ENCODE measurements at places on chromosomes 1 and 21. TPM values are rescaled to one million over a fixed set of nuclear protein-coding genes. Genes with fewer than 3 reads are reported as not detected.

DNA sequence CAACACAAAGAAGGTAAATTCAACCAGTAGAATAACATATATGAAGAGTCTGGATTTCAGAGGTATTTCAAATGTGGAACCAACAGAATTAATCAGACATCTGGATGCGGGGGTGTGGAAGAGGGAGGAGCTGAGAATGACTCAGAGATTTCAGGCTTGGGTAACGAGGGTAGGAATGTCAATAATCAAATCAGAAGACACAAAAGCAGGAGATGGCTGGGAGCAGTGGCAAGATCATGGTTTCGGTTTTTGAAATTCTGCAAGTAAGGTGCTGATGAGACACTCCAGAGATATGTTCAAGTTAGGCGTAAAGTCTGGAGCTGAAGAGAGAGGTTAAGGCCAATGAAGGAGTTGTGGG, 64.0 kb downstream of the PLPPR5 start:
- peak; percentile 71 for DNase-seq

- DNase-seq = peak; percentile 0
These were observed 882.9 kb upstream of the B3GALT2 start for GRCh38 chr1:194069168-194069830.

- peak; percentile 10 for DNase-seq
These were observed 1.9 kb downstream of the ITPKB start for GRCh38 chr1:226736908-226737818.

DNA sequence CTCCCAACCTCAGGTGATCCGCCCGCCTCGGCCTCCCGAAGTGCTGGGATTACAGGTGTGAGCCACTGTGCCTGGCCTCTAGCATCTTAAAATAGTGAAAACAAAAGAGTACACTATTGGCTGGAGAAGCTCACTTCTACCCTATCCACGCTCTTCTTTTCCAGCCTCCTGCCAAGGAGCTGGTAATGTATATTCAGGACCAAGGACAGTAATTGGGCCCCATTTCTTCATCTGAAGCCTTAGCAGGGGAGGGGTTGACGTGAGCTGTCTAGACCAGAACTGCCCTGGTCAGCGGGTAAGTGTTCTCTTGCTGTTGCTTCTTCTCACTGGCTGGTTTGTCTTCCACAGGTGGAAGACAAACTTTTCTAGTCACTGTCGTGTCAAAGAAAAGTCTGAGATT, 70.2 kb downstream of the DNM3 start:
- no peak for DNase-seq

DNA sequence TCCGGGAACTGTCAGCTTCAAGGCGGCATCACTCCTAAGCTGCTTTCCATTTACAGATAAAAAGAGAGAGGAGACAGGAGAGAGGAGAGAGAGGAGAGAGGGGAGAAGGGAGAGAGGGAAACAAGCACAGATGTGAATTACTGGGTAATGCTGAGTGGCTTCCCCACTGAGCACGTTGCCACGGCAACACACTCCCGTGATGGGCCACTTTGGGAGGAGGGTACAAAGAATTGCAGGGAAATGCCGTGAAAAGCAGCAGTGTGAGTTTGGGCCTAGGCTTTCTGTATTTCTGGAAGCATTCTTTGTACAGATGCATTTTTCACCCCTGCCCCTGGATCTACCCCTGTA, 128.0 kb upstream of the IRF2BP2 start:
- no peak for DNase-seq

- no peak for DNase-seq
These were observed 50.2 kb downstream of the SWT1 start for GRCh38 chr1:185207170-185207569.

- DNase-seq = peak; percentile 35
These were observed at the start of gene PTPRF for GRCh38 chr1:43530483-43531106. PTPRF (plus strand) TSS chr1:43530883; CDS start chr1:43545076, 14,193 bp downstream.

DNA sequence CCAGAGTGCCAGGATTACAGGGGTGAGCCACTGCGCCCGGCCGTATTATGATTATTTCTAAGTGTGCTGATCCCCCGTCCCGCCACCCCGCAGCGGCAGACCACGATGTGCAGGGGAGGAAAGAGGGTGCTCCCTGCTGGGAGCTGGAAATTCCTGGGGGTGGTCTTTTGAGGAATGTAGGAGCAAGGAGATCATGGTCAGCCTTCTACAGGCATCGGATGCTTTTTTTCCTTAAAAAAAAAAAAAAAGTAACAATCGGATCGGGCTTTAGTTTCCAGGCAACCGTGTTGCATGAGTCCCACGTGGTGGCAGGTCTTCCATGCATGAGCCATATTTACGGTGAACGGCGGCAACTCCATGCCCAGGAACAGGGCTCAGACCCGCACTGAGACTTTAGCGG, 74.2 kb upstream of the COX20 start:
- no peak for DNase-seq

GRCh38 chr1:240344918-240345317, 253.2 kb downstream of the FMN2 start:
- DNase-seq = no peak

Gene APCS
- polyA plus RNA-seq = not detected

Gene NME7
- 20.8 TPM for polyA plus RNA-seq
